H9 (cell line): ENCODE measurements at places on chromosomes 6 and 20. TPM values are rescaled to one million over a fixed set of nuclear protein-coding genes. Genes with fewer than 3 reads are reported as not detected.

Gene SNAP91
- total RNA-seq: 1.3 and 1.4 TPM in 2 replicates

DNA sequence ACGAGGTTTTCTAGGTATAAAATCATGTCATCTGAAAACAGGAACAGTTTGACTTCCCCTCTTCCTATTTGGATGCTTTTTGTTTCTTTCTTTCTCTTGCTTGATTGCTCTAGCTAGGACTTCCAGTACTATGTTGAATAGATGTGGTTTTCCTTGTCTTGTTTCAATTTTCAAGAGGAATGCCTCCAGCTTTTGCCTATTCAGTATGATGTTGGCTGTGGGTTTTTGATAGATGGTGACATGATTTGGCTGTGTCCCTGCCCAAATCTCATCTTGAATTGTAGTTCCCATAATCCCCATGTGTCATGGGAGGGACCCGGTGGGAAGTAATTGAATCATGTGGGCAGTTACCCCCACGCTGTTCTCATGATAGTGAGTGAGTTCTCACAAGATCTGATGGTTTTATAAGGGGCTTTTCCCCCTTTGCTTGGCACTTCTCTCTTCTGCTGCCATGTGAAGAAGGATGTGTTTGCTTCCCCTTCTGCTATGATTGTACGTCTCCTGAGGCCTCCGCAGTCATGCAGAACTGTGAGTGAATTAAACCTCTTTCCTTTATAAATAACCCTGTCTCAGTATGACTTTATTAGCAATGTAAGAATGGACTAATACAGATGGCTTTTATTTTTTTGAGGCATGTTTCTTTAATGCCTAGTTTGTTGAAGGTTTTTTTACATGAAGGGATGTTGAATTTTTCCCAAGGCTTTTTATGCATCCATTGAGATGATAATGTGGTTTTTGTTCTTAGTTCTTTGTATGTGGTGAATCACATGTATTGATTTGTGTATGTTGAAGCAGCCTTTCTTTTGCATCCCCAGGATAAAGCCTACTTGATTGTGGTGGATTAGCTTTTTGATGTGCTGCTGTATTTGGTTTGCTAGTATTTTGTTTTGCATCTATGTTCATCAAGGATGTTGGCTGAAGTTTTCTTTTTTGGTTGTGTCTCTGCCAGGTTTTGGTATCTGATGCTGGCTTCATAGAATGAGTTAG lies 239.1 kb downstream of the THBS2 start:
- no peak for DNase-seq

DNA sequence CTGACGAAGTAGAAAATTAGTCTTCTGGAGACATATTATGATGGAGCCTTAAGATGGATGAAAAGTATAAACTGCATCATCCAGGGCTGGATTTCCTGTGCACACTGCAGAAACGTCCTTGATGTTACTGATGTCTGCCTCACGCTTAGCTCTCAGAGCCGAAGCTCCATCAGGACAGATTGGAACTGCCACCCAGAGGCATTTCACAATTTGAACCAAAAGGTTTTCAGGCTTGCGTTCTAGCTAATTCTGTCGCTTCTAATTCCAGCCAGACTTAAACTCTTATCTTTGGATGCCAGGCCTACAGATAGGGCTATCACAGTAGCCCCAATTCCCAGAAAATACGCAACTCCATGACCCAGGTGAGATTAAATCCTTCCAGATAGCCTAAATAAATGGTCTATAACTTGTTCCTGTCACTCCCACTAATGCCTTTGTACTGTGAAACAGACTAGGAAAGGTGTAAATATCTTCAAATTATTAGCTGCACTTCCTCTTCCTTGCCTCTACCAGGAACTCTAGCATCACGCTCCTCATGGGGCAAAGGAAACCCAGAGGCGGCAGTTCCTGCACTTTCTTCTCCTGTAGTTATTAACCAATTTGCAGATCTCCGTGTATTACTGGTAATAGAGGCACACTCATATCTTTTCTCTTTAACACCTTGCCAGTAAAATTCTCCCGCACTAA lies 634.6 kb downstream of the PRKN start:
- no peak for DNase-seq

Gene PIGU
- 32.8 and 35.6 TPM in 2 replicates for total RNA-seq

DNA sequence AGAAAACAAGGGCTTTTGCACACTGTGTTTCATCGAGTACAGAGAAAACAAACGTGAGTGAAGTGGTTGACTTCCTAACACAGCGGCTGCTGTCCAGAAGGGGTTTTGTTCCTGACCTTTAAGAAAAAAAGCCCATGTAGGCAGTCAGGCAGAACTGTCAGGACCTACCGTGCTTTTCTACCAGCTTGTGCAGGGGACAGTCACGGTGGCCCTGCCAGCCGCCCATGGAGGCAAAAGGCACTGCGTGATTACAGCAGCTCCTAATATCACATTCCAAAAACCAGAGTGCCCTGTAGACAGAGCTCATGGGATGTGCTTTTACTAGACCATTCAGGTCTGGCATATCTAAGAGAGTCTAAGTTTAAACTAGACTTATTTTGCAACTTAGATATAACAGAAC lies 12.2 kb downstream of the TNFAIP3 start:
- DNase-seq: peak; percentile 34

- peak; percentile 49 for DNase-seq
Observed at GRCh38 chr6:23002044-23002619, 432.8 kb downstream of the HDGFL1 start.

GRCh38 chr6:32854376-32855178 lies 585 bp downstream of the PSMB9 start:
- DNase-seq: no peak

DNA sequence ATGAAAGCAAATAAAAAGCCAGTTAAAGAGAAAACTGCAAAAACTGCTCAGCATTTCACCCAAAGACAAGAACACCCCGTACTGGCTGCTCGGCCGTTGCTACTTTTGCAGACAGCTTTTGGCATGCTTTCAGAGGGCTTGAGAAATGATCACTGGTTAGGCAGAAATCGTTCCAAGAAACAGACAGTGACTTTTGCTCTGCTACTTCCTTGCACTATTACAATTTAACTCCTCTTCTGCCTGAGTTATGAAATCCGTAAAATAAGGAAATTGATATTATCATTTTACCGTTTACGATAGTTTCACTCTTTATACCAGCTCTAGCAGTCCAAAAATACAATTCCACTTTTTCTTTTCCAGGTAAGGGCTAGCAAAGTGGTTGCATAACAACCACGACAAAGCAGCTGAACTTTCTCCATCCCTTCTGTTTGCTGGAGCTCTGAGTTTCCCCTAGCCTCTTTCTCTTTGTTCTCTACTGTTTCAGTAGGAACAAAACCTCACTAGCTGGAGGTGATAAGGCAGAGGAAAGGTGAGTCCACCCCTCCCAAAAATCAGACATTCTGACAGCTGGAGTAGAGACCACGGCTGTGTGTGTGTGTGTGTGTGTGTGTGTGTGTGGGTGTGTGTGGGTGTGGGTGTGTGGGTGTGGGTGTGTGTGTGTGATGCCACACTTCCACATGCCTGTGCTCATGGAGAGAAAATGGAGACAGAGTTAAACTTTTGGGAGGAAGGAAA lies 191.8 kb upstream of the RREB1 start:
- DNase-seq: no peak

Gene COL9A3
- 137 and 150 TPM in 2 replicates for total RNA-seq

DNA sequence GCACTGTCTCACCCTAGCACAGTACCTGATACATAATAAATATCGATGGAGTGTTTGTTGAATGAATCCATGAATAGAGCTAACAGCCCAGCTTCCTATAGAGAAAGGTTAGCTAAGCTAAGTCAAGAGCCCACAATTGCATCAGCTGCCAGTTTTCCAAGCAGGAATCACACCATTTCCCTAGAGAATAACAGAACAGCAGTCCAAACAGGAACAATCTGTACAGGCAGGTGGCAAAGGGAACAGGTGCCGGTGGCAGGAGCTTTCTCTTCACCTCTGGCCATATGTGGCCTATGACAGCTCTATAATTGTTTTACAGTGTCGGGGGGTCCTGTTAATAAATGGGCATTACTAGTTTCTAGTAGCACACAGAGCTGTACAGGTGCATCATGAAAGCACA lies 38.8 kb downstream of the ISM1 start:
- no peak for DNase-seq

GRCh38 chr6:1203546-1203945 lies 108.4 kb upstream of the FOXQ1 start:
- DNase-seq: no peak

Gene BPIFB2
- total RNA-seq: not detected in 2 replicates

- DNase-seq: peak; percentile 36
Observed at GRCh38 chr6:31713991-31714684, 1.0 kb upstream of the LY6G6D start.

DNA sequence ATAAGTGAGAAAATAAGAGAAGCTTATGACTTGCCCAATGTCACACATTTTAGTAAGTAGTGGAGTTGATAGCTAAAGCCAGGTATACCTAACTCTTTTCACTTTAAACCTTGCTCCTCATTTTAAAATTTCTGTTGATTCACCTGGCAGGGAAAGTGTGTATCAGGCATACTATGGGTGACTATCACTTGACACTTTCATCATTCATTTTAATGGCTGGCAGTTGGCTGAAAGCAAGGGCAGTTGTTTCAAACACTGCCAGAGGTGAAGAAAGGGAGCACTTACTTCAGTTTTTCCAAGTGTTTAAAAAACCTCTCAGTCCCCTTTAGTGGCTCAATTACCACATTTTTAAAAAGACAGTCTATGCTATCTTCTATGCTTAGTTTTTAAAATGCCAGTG lies 78.2 kb upstream of the EMILIN3 start:
- DNase-seq: no peak

DNA sequence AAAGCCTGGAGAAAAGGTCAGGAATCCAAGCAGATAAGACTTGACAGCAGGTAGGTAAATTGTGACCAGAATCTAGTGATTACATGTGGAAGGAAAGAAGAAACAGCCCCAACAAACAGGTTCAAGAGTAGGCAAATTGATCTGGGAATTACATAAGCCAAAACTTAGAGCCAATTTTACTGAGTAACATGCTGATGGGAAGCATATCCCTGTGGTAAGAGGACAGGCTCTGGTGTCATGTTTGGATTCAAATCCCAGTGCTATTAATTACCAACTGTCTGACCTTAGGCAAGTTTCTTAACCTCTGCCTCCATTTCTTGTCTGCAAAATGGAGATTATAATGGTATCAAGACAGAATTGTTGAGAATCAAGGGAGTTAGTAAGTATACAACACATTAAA lies 20.4 kb downstream of the MCM9 start:
- DNase-seq: no peak

Gene BTNL2
- not detected in 2 replicates for total RNA-seq

Gene SERPINB6
- total RNA-seq: 39.0 and 40.6 TPM in 2 replicates

DNA sequence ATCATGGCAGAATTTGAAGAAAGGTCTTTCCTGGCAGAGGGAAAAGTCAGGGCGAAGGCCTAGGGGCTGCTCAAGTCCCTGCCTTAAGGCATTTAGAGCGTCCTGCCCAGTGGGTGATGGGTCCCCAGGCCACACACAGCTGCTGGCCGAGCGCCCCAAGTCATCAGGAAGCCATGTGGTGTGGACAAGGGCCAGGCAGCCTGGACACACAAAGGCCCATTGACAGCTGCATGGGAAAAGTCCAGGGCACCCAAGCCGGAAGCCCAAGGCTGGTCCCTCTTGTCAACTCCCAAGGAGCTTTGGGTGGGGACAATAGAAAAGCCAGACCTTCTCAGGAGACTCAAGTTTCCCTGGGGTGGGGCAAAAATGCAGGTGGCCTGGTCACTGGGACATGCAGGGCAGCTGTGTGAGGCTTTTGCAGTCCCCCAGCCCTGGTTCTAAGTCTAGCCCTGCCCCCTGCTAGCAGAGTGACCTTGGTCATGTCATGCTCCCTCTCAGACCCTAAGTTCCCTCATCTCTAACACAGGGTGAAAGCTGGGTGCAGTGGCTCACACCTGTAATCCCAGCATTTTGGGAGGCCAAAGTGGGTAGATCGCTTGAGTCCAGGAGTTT lies 44.3 kb upstream of the PTGIS start:
- DNase-seq: no peak

- no peak for DNase-seq
Observed at GRCh38 chr6:52801188-52801841, 2.3 kb downstream of the GSTA1 start.

GRCh38 chr6:91743756-91744155 lies 1156.9 kb upstream of the MAP3K7 start:
- no peak for DNase-seq

DNA sequence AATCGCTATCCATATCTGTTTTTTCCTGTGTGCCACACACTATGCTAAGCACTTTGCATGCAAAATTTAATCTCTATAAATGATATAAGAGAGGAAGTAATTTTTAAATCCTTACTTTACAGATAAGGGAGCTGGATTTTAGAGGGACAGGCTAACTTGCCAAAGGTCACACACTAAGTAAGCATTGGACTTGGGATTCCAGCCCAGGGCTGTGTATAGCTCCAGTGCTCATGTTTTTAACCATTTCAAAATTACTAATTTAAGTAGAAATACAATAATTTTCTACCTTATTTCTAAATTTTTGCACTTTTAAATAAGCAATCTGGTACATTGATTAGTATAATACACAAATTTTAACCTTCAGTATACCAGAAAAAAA lies 144.6 kb downstream of the UST start:
- DNase-seq: no peak

Gene CPXM1
- total RNA-seq: 69.0 and 70.0 TPM in 2 replicates

GRCh38 chr6:65671922-65672321 lies 35.1 kb downstream of the EYS start:
- no peak for DNase-seq

Gene SYCP2
- 0.70 and 0.94 TPM in 2 replicates for total RNA-seq

Gene SUMO4
- total RNA-seq: 0.77 and 1.5 TPM in 2 replicates

DNA sequence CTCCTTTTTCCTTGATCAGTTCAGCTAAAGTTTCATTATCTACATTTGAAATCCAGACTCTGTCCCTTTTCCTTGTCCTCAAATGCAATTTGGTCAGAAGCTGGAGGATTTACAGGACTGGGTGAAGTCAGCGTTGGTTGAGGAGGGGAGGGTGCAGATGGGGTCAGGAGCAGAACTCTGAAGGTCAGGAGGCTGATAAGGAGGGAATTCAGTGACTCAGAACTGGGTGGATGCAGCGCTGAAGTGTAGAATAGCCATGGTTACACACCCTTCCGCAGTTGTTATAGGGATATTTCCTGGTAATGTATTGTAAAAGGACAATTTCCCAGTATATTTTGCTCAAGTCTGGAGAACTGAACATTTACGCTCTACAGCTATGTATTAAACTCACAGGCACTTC lies 133.1 kb upstream of the FOXA2 start:
- DNase-seq: no peak

Gene PRR18
- total RNA-seq: 0.11 TPM in 1 of 2 replicates, not detected in the other

- no peak for DNase-seq
Observed at GRCh38 chr6:116244284-116244683, 9.6 kb downstream of the TSPYL4 start.

DNA sequence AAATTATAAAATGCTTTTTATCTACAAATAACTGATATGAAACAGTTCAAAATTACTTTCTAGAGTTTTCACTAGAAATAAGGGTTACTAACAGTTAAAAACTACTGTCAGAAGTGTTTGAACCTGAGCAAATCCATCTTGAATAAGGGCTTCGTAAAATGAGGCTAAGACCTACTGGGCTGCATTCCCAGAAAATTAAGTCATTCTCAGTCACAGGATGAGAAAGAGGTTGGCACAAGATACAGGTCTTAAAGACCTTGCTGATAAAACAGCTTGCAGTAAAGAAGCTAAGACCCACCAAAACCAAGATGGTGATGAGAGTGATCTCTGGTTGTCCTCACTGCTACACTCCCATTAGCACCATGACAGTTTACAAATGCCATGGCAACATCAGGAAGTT lies 93.7 kb downstream of the PLG start:
- no peak for DNase-seq

GRCh38 chr6:1227935-1228753 lies 83.8 kb upstream of the FOXQ1 start:
- DNase-seq: no peak
